ENCODE measurements at places on chromosomes 4 and X. TPM values are rescaled to one million over a fixed set of nuclear protein-coding genes. Genes with fewer than 3 reads are reported as not detected.

The HSFX1 gene
- not detected for total RNA-seq

DNA sequence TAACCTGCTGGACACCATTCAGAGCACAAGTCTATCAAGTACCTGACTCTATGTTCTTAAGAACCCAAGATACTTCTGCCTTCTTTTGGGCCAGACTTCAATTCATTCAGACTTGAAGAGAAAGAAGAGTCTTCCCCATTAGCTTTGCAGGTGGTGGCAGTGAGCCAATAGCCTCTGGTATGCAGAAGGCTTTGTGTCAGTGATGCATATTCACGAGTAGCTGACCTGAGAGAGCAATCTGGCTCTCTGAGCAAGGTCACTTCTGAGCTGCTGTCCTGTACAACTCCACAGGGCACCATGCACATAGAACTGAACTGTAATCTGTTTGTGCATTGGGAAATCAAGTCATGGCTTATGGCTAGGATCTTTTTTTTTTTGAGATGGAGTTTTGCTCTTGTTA, 39.9 kb upstream of the SPINK2 start:
- no peak overlapping the region for H3K4me3 ChIP-seq
- no peak for DNase-seq
- H3K4me1 ChIP-seq, result no peaks in the 10 kb centered on the region
- H3K27me3 ChIP-seq, result peaks cover 32% of the 10 kb centered on the region
- H3K27ac ChIP-seq, result no peak overlapping the region

DNA sequence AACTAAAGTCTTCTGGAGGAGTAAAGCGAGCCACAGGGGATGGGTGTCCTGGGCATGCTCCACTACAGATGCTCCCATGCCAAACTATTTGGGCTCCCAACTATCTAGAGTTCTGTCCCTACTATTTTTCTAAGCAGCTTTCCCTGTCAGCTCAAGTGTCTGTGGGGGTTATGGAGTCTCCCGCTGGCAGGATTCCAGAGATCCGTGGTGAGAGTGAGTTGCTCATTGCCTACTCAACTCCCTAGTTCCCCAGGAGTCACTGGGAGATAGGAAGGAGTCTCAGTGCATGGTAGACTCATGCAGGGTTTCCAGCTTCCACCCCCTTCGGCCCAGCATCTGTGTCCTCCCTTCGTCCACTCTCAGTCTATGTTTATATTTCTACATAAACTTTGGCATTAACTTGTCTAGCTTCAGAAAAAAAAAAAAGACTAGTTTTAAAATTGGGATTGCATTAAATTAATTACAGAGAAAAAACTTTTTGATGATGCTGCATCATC, 55.1 kb upstream of the INPP4B start:
- H3K4me3 ChIP-seq, result no peak overlapping the region
- no peak for DNase-seq
- no peaks in the 10 kb centered on the region for H3K4me1 ChIP-seq
- H3K36me3 ChIP-seq, result no peaks in the 10 kb centered on the region
- H3K27me3 ChIP-seq, result no peaks in the 10 kb centered on the region

The MAGEA4 gene
- 0.40 TPM for total RNA-seq

DNA sequence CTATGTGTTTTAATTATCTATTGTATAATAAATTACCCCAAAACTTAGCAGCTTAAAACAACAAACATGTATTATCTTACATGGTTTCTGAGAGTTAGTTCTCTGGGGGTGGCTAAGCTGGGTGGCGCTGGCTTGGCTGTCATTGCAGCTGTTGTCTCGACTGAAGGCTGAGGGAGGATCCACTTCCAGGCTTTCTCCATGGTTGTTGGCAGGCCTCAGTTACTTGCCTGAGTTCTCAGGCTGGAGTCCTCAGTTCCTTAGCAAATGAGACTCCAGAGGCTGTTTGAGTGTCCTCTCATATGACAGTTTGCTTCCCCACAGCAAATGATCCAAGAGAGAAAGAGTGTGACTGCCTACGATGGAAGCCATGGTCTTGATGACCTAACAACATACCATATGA, 23.5 kb upstream of the GALNT7 start:
- no peaks in the 10 kb centered on the region for H3K27me3 ChIP-seq
- no peaks in the 10 kb centered on the region for H3K36me3 ChIP-seq

GRCh38 chr4:169492436-169493163, 119.8 kb downstream of the NEK1 start:
- H3K27me3 ChIP-seq, result no peaks in the 10 kb centered on the region
- peaks cover 2% of the 10 kb centered on the region for H3K36me3 ChIP-seq
- peak; percentile 42 for DNase-seq
- H3K4me1 ChIP-seq, result no peaks in the 10 kb centered on the region

DNA sequence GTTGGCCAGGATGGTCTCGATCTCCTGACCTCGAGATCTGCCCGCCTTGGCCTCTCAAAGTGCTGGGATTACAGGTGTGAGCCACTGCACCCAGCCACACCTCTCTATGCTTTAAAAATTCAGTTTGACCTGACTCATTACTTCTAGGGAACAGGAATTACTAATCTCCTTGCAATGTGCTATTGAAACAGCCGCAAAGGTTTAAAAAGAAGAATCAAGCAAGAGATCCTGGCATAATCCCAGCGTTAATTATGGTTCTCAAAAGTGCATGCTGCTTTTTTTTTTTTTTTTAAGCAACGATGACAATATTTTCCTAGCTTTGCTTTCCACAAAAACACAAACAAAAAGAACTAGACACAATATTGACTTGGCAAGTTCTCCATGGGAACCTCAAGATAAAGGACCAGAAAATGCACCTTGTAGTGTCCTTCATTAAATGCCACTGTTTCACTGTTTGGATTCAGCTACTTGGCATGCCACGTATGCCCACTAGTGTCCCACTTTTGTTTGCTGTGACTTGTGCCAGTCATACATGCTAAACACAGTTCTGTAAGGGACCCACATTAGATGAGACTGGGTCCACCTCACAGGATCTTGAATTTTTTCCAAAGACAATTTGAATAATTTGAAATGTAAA, 112.6 kb upstream of the PPARGC1A start:
- no peak overlapping the region for H3K4me3 ChIP-seq
- no peaks in the 10 kb centered on the region for H3K4me1 ChIP-seq

Data from K562 (cell line).